ENCODE measurements at places on chromosomes 2 and 18.

GRCh38 chr2:227761740-227762476 lies 16.2 kb downstream of the SCYGR8 start:
- no peak for DNase-seq

DNA sequence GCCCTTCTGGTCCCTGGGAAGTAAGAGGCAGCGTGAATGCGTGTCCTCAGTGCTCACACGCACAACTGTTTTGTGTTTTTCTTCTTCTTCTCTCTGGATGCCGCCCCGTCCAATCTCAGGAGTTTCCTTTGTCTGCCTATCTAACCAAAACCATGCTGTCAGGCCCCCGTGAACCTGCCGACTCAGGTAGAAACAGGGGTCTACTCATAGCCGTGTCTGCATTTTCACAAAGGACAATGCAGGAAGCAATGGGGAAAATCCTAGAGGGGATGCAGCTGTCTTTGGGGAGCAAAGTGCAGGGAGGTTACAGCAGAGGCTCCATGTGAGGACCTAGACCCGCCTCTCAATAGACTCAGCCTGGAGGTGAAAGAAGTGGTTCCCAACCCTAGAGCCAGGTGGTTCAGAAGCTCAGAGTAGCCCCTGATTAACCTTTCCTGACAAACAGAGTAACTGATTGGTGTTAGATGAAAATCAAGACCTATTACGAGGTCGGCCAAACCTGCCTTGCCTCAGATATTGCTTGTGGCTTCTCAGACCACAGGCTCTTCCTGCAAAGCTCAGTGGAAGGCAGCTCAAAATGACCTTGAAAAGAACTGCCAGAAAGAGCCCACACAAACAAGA lies 49.3 kb downstream of the CD226 start:
- DNase-seq, result no peak

GRCh38 chr2:240785424-240786335 lies 34.3 kb downstream of the KIF1A start:
- DNase-seq, result no peak

DNA sequence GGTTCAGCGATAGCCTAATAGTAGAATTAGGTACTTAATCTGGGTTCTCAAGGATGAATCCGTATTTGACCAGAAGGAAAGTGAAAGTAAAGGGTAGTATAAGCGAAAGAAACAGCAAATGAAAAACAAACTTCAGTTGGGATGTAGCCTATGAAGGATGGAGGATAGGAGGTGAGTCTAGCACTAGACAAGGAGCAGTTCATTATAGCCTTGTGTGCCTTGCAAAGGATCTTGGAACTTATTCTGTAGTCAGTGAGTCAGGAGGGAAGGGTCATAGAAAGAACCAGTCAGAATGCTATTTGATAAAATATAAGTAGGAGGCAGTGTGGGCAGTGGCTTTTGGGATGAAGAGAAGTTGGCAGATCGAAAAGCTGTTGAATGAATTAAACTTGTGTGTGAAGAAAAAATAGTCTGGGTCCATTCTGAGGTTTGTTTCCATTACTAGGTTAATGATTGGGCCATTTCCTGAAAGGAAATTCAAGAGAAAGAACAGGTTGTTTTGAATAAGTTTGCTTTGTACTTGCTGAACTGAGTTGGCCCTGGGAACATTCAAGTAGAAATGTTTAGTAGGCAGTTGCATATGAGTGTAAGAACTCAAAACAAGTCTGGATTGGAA lies 48.5 kb downstream of the ANKRD12 start:
- no peak for DNase-seq

- no peak for DNase-seq
Measured at GRCh38 chr2:66559672-66560071, 124.7 kb downstream of the MEIS1 start.

- no peak for DNase-seq
Measured at GRCh38 chr2:106028192-106028591, 165.9 kb downstream of the UXS1 start.

DNA sequence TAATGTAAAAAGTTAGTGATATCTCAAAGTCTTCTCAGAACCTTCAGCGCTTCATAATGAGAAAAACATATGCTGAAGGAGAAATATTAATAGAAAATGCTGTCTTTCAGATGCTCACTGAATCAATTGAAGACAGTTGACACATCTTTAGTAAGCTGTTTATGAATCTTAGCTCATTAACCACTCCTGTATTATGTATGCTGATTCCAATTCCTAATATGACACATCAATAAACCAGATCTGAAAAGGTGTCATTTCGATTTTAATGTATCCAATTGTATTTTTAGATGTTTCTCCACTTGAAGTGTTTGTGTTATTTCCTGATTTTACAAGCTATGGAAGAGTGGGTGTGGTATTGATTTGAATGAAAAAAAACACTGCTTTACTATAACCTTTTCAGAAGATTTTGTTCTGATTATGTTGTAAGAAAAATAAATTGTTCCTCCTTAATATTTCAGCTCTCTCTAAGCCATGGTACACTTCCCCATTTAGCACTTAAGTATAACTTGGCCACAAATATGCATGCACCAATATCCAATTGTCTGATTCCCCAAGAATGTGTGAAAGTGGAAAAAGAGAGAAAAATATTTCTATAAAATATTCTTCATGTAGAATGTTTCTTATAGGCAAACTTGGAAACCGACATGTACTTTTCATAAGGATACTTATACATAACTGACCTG lies 569.8 kb downstream of the ARHGAP15 start:
- no peak for DNase-seq
